Right cardiac atrium (tissue), 5 donors: ENCODE measurements at places on chromosomes 6 and 20. TPM values are rescaled to one million over a fixed set of nuclear protein-coding genes. Genes with fewer than 3 reads are reported as not detected.

- DNase-seq = no peak
Measured at GRCh38 chr6:105449756-105450390, 47.0 kb upstream of the PREP start.

GRCh38 chr6:111888928-111889695 is 15.9 kb upstream of the FYN start:
- peak; percentile 40 for DNase-seq

- DNase-seq = no peak
Measured at GRCh38 chr20:9319687-9320384, 194.6 kb upstream of the LAMP5 start.

GRCh38 chr6:113825781-113826180 is 31.4 kb upstream of the MARCKS start:
- DNase-seq = peak; percentile 96

CD24 gene
- 0.60 TPM for total RNA-seq

- DNase-seq = no peak
Measured at GRCh38 chr6:126804332-126805064, 314.0 kb upstream of the RSPO3 start.

AFG1L gene
- 8.9 TPM for total RNA-seq

GRCh38 chr6:164018133-164018532 is 603.6 kb downstream of the QKI start:
- DNase-seq = no peak

- DNase-seq = no peak
Measured at GRCh38 chr6:134527108-134527787, 209.3 kb upstream of the SGK1 start.

GRM1 gene
- total RNA-seq = 0.09 TPM

- DNase-seq = no peak
Measured at GRCh38 chr6:97293198-97293696, 10.2 kb upstream of the MMS22L start.

GRCh38 chr6:70686548-70687133 is 19.0 kb downstream of the SMAP1 start:
- DNase-seq = no peak

LHFPL5 gene
- total RNA-seq = not detected

DNA sequence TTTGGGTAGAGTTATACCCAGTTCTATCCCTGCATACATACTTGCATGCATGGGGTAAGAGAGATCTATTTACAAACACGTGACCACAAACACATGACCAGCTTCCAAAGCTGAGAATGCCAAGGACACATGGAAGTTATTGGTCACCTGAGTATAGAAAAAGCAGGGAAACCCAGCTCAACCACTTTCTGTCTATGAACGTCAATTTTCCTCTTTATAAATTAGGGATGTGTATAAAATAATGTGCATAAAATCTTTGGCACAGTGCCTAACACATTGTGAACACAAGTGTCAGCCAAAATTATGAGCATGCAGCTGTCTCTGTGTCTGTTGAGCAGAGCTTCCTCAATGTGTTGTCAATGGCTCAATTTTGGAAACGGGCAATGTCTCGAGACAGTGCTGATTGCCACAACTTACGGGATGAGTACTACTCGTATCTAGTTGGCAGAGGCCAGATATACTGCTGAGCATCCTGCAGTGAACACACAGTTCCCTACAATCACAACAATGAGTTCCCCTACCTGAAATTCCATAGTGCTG is 44.9 kb downstream of the TPD52L1 start:
- no peak for DNase-seq

- DNase-seq = peak; percentile 77
Measured at GRCh38 chr6:167827583-167828324, 1.0 kb downstream of the AFDN start.

DNA sequence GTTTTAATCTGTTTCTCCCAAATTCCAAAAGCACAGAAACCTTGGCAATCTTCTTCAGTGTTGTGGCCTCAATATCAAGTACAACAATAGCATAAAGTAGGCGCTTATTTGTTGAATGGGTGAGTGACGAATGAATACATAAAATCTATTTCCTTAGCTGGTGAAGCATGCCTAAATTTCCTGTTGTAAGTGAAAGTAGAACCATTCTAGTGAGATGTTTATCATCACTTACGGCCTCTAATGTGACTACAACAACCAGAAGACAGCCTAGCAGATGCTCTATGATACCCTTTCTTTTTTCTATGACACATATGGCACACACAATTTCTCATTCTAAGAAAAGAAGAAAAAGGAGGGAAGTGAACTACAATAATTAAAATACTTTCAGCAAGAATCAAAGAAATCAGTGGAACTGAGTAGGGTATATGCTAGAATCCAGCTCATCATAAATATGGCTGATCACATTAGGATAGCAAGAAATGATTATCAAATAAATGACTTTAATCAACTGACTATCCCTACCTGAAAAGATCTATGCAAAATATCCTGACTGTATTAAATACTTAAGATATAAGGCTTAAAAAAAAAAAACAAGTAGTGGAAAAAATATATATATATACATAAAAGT is 67.4 kb downstream of the BTBD9 start:
- no peak for DNase-seq

- no peak for DNase-seq
Measured at GRCh38 chr6:70673601-70674000, 5.9 kb downstream of the SMAP1 start.

DNA sequence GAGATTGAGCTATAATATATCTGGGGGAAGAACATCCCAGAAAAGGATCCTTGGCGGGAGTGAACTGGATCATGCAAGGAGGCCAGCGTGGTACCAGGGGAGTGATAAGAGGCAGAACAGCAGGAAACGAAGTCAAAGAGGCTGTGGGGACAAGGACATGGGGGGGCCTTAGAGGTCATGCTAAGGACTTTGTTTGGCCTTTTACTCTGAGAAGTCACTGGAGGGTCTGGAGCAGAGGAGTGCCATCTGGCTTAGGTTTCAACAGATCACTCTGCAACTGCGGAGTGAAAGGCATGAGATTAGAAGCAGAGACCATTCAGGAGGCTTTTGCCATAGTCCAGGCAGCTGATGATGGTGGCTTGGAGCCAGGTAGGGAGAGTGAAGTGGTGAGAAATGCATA is 24.3 kb downstream of the MRAP2 start:
- DNase-seq = no peak

SLC22A2 gene
- total RNA-seq = not detected

DNA sequence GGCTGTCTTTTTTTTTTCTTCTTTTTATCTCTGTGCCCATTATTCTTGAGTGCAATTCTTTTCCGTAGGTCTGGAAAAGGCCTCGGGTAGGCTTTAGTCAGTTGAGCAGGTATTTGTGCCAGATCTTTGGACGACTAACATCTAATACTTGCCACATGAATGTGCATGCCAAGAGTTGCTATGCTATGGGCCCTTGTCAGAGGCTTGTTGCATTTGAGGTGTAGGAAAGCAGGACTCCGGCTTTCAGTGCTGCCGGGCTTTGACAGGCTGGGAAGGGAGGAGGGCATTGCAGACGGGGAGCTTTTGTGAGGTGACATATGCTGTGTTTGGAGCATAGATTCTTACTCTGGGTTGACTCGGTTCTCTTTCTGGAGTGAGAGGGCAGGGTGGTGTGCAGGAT is 10.2 kb downstream of the LRRC1 start:
- DNase-seq = no peak

DNA sequence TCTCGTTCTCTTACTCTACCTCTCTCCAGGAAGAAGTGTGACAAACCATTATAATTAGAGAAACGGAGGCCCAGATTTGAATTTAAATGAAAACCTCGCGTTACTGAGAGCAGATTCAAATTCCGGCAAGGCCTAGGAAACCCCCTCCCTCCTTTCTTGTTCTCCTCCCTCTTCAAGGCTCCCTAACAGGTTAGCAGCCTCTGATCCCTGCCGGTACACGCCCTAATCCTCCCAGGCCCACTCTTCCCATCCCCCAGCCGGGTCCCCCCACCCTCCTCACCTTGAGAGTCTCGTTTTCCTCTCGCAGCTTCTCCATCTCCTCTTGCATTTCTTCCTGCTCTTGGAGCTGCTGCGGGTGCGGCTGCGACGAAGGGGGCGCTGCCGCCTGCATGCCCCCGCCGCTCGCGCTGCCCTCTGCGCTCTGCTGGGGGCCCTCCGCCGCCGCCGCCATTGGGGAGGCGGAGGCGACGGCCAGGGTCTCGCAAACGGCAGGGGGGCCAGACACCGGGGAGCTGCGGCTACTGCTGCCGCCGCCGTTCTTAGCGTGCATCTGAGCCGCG is 3.8 kb downstream of the MTCL3 start:
- DNase-seq = no peak

PLCB4 gene
- 27.7 TPM for total RNA-seq

GRCh38 chr6:113394216-113394615 is 462.9 kb upstream of the MARCKS start:
- no peak for DNase-seq

LZTS3 gene
- total RNA-seq = 26.8 TPM

SIRPB2 gene
- 4.9 TPM for total RNA-seq

DNA sequence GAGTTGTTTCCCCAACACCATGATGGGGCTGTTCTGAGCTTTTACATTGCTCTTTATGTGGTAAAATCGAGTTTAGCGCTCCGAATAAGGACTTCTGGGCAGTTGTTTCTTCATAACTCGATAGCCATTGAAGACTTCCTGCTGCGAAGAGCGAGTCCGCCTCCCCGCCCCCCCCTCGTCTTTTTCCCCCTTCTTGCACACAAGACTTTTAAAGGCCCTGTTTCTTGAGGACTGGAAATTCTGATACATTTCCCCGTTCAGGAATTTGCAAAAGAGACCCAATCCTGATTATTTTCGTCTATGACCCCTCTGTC is 1.5 kb upstream of the CITED2 start:
- DNase-seq = no peak

SLPI gene
- 14.3 TPM for total RNA-seq

CLPSL2 gene
- total RNA-seq = not detected

- no peak for DNase-seq
Measured at GRCh38 chr20:59386809-59387208, 86.4 kb downstream of the EDN3 start.

BTNL2 gene
- total RNA-seq = not detected

OR2J3 gene
- not detected for total RNA-seq

APOM gene
- total RNA-seq = 0.48 TPM
